ENCODE measurements at places on chromosomes 5 and 9. TPM values are rescaled to one million over a fixed set of nuclear protein-coding genes. Genes with fewer than 3 reads are reported as not detected.

Gene BHMT2
- 0.64 TPM for total RNA-seq

Gene FBN2
- 16.3 TPM for total RNA-seq

Gene ZNF608
- 148 TPM for total RNA-seq

Gene PRRC1
- total RNA-seq = 87.1 TPM

Gene SIT1
- total RNA-seq = not detected

Gene PCDHGA9
- total RNA-seq = 1.8 TPM

Gene TPPP
- total RNA-seq = 2.6 TPM

Gene C5orf52
- total RNA-seq = not detected

- H3K4me3 ChIP-seq = no peak overlapping the region
- H3K36me3 ChIP-seq = peaks cover 1% of the 10 kb centered on the region
- H3K27me3 ChIP-seq = no peaks in the 10 kb centered on the region
- no peak for DNase-seq
- no peak overlapping the region for H3K27ac ChIP-seq
- H3K4me1 ChIP-seq = peaks cover 17% of the 10 kb centered on the region
Observed at GRCh38 chr9:125494653-125494915, 212.4 kb downstream of the MAPKAP1 start.

- no peak overlapping the region for H3K27ac ChIP-seq
- H3K36me3 ChIP-seq = no peaks in the 10 kb centered on the region
- H3K4me3 ChIP-seq = no peak overlapping the region
- H3K4me1 ChIP-seq = no peaks in the 10 kb centered on the region
- H3K27me3 ChIP-seq = no peaks in the 10 kb centered on the region
Observed at GRCh38 chr5:134577796-134578577, 52.5 kb downstream of the JADE2 start.

DNA sequence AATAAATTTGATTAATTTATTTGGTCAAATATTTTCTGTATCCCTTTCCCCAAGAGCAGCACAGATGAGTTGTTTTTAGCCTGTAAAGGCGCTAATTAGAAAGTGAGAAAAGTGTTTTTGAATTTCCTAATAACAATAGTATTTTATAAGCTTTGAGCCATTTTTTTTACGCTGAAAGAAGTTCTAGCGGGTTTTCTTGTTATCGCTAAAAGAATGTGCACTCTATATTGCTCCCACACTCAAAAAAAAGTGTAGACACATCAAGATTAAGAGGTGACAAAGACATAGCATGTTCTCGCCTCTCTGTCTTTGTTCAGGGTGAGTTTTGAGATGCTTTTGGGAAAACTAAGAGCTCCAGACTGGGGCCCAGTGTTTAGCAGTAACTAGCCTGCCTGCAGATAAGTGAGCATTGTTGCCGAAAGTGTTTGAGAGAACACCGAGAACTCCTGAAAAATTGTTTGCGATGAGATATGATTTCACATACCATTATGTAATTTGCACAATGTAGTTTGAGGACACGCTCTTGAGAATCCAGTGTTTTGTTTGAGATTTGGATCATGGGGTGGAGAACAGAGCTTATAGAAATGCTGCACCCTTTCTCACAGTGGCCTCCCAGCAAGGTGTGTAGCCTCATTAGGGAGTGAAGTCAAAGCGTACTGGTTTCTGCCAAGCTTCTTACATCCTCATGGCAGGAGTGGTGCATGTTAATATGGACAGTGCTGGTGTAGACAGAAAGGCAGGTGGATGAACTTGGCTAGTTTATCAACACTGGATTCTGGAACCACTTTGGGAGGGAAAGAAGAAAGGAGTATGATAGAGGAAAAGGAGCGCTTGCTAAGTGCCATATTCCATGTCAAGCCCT is 1.5 kb downstream of the F2R start:
- H3K4me3 ChIP-seq = peak overlapping the region; percentile 81
- peak overlapping the region; percentile 79 for H3K27ac ChIP-seq
- H3K27me3 ChIP-seq = peaks cover 23% of the 10 kb centered on the region
- no peak for DNase-seq

DNA sequence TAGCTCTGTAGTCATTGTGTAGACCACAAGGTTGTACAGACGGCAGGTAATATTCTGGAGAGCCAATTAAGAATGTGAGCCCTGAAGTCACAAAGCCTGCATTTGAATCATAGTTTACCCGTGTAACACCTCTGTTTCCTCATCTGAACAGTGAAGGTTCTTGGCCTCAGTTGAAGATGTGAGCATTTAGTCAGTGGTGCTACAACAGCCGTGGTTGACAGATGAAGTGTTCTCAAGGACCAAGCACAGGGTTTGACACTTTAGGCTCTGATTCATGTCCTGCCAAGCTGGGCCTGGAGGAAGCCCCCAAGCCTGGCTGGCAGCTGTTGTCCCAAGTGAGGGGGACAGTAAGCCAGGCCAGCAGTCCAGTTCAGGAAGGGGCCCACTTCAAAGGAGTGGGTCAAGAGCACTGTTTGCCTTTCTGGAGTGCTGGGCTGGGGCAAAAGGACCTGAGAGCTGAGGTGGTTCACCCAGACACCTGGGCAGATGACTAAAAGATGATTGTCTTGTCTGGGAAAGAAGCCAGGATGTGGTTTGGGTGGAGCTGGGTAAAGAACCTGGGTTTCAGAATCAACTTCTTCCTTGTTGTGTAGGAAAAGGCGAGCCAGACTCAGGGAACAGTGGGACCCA is 20.7 kb downstream of the FAXDC2 start:
- H3K27ac ChIP-seq = no peak overlapping the region
- H3K4me1 ChIP-seq = peaks cover 2% of the 10 kb centered on the region
- H3K27me3 ChIP-seq = no peaks in the 10 kb centered on the region
- no peak for DNase-seq

GRCh38 chr5:133129950-133130349 is 78.1 kb downstream of the HSPA4 start:
- no peaks in the 10 kb centered on the region for H3K36me3 ChIP-seq
- no peak overlapping the region for H3K4me3 ChIP-seq
- DNase-seq = no peak
- no peak overlapping the region for H3K27ac ChIP-seq
- H3K4me1 ChIP-seq = no peaks in the 10 kb centered on the region
- peaks cover 15% of the 10 kb centered on the region for H3K27me3 ChIP-seq

DNA sequence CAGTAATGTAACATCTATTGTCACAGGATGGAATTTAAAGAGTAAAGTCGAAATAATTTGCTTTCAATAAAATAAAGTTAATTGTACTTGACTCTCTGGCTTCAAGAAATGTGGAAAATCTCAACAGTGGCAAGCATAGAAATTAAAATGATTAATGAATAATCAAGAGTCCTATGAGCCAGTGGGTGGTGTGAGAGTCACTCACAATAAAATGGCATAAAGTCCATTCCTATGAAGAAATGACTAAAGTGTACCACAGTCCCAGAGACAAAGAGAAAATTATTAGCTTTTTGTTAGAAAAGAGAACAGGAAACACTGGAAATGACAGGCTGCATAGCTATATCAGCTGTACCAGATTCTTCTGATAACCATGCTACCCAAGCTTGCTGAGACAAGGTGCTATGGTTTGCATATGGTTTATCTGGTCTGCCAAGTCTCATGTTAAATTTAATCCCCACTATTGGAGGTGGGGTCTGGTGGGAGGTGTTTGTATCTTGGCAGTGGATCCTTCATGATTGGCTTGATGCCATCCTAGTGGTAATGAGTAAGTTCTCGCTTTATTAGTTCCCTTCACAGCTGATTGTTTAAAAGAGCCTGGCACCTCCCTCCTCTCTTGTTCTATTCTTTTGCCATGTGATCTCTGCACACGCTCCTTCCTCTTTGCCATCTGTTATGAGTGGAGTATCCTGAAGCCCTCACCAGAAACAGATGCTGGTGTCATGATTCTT is 647.7 kb upstream of the ITGA1 start:
- H3K4me1 ChIP-seq = peaks cover 3% of the 10 kb centered on the region
- H3K36me3 ChIP-seq = no peaks in the 10 kb centered on the region
- H3K27ac ChIP-seq = no peak overlapping the region
- H3K27me3 ChIP-seq = no peaks in the 10 kb centered on the region

GRCh38 chr5:6875376-6875775 is 162.1 kb downstream of the TENT4A start:
- no peaks in the 10 kb centered on the region for H3K36me3 ChIP-seq
- peaks cover 30% of the 10 kb centered on the region for H3K27me3 ChIP-seq
- H3K4me1 ChIP-seq = peaks cover 11% of the 10 kb centered on the region
- no peak overlapping the region for H3K27ac ChIP-seq
- no peak for DNase-seq
- no peak overlapping the region for H3K4me3 ChIP-seq

- H3K4me3 ChIP-seq = no peak overlapping the region
- peak; percentile 2 for DNase-seq
- no peaks in the 10 kb centered on the region for H3K36me3 ChIP-seq
- H3K4me1 ChIP-seq = peaks cover 14% of the 10 kb centered on the region
Observed at GRCh38 chr9:129316281-129317030, 138.4 kb upstream of the IER5L start.

GRCh38 chr9:132849185-132849706 is 28.8 kb downstream of the AK8 start:
- H3K4me3 ChIP-seq = no peak overlapping the region
- no peak for DNase-seq
- no peaks in the 10 kb centered on the region for H3K36me3 ChIP-seq
- H3K27me3 ChIP-seq = no peaks in the 10 kb centered on the region
- no peak overlapping the region for H3K27ac ChIP-seq
- H3K4me1 ChIP-seq = no peaks in the 10 kb centered on the region

- no peaks in the 10 kb centered on the region for H3K4me1 ChIP-seq
- H3K27me3 ChIP-seq = peaks cover 7% of the 10 kb centered on the region
- no peak overlapping the region for H3K27ac ChIP-seq
Observed at GRCh38 chr5:133391354-133392136, 220.8 kb downstream of the FSTL4 start.

DNA sequence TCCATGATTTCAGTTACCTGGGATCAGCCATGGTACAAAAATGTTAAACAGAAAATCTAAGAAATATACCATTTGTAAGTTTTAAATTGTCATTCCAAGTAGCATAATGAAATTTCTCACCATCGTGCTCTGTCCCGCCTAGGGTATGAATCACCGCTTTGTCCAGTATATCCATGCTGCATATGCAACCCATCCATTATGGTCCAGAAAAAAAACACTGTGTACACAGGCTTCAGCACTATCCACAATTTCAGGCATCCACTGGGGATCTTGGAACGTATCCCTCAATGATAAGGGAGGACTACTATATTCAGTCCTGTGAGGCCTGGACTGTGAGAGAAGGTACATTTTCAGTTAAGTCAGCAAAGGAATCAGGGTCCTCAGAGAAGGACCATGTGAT is 37.6 kb upstream of the HNRNPA0 start:
- H3K36me3 ChIP-seq = no peaks in the 10 kb centered on the region
- no peak overlapping the region for H3K27ac ChIP-seq
- H3K4me1 ChIP-seq = peaks cover 26% of the 10 kb centered on the region
- H3K27me3 ChIP-seq = no peaks in the 10 kb centered on the region
- no peak overlapping the region for H3K4me3 ChIP-seq

- H3K4me1 ChIP-seq = peaks cover 20% of the 10 kb centered on the region
- no peak for DNase-seq
- H3K27ac ChIP-seq = peak overlapping the region; percentile 3
- H3K36me3 ChIP-seq = no peaks in the 10 kb centered on the region
- H3K27me3 ChIP-seq = no peaks in the 10 kb centered on the region
Observed at GRCh38 chr5:160462167-160462566, 40.5 kb downstream of the PTTG1 start.

DNA sequence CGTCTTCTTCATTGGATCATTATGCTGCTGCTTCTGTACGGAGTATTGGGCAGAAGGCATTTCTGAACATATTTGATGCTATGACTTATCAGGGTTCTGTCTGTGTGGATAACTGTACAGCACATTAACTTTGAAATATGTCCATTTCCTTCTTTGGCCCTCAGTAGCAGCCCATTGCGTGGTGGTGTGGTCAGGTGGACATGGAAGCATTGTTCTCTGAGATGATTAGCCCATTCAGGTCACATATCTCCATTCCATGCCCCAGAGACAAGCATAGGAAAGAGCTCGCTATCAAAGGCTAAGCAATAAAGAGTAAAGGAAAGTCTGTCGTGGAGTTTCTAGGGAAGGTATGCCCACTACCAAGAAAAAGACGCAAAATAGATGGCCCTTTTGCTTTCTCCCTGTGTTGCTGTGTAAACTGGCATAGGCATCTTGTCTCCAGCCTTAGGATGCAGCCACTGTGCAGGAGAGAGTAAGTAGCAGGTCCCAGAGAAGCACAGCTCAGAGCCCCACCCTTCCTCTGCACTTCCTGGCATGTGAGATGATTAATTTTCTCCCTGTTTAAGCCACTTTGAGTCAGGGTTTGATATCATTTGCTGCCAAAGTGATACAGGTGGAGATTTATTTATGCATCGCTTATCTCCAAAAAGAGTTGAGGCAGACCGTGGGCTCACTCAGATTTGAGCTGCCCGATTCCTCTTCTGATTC is 221.9 kb downstream of the PDZD2 start:
- H3K36me3 ChIP-seq = peaks cover 7% of the 10 kb centered on the region
- no peak for DNase-seq
- peaks cover 9% of the 10 kb centered on the region for H3K27me3 ChIP-seq
- no peaks in the 10 kb centered on the region for H3K4me1 ChIP-seq
- H3K27ac ChIP-seq = no peak overlapping the region
- H3K4me3 ChIP-seq = no peak overlapping the region

DNA sequence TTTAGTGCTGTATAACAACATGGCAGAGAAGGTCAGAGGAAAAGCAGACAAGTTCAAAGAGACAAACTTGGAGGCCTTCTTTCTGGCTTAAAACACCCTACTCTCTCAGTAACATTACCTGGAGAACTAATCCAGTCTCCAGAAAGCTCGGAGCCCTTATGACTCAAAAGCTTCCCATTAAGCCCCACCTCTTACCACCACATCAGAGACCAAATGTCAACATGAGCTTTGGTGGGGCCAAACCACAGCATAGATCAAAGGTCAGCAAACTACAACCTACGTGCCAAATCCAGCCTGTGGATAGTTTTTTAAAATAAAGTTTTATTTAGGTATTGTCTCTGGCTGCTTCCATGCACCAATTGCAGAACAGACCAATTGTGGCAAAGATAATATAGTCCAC is 589.9 kb downstream of the DNAH5 start:
- no peaks in the 10 kb centered on the region for H3K36me3 ChIP-seq
- no peaks in the 10 kb centered on the region for H3K4me1 ChIP-seq
- H3K27me3 ChIP-seq = no peaks in the 10 kb centered on the region
- H3K4me3 ChIP-seq = no peak overlapping the region

GRCh38 chr5:65992630-65993029 is 66.3 kb downstream of the ERBIN start:
- no peak overlapping the region for H3K4me3 ChIP-seq
- H3K36me3 ChIP-seq = peaks cover 22% of the 10 kb centered on the region
- H3K4me1 ChIP-seq = peaks cover 3% of the 10 kb centered on the region
- H3K27me3 ChIP-seq = no peaks in the 10 kb centered on the region

- peak overlapping the region; percentile 91 for H3K27ac ChIP-seq
- peak overlapping the region; percentile 18 for H3K4me3 ChIP-seq
- H3K36me3 ChIP-seq = no peaks in the 10 kb centered on the region
- DNase-seq = no peak
- H3K27me3 ChIP-seq = no peaks in the 10 kb centered on the region
Observed at GRCh38 chr9:117400171-117400570, 14.7 kb downstream of the ASTN2 start.

GRCh38 chr9:2570615-2571479 is 50.7 kb upstream of the VLDLR start:
- no peak overlapping the region for H3K4me3 ChIP-seq
- no peaks in the 10 kb centered on the region for H3K36me3 ChIP-seq
- no peak overlapping the region for H3K27ac ChIP-seq
- no peaks in the 10 kb centered on the region for H3K4me1 ChIP-seq
- no peaks in the 10 kb centered on the region for H3K27me3 ChIP-seq

GRCh38 chr5:72006361-72006760 is 100.9 kb upstream of the MAP1B start:
- no peaks in the 10 kb centered on the region for H3K36me3 ChIP-seq
- no peak for DNase-seq
- H3K4me3 ChIP-seq = no peak overlapping the region
- no peak overlapping the region for H3K27ac ChIP-seq

All from progenitor cell of endocrine pancreas (in vitro differentiated cells).